AG20443 (cell line): ENCODE measurements at places on chromosomes 13 and 19.

- no peak for DNase-seq
Measured at GRCh38 chr19:50287331-50287730, 41.8 kb downstream of the KCNC3 start.

- DNase-seq: no peak
Measured at GRCh38 chr13:67932991-67933390, 702.9 kb upstream of the PCDH9 start.

DNA sequence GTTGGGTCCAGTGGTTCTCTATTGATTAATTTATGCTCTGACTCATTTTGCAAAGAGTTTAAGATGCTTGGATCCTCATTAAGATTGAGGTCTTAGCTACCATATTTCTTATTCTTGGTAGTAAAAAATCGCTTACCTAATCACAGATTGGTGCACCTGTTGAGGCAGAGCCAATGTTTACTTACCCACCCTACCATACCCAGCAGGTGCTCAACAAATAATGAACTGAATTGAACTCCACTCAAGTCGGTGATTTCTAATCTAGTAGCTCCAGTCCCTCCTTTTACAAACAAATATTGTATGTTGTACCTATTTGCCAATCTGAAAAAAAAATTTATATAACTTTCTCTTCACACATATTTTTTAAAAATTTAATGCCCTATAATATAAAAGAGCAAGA lies 361.0 kb downstream of the FGF14 start:
- no peak for DNase-seq

DNA sequence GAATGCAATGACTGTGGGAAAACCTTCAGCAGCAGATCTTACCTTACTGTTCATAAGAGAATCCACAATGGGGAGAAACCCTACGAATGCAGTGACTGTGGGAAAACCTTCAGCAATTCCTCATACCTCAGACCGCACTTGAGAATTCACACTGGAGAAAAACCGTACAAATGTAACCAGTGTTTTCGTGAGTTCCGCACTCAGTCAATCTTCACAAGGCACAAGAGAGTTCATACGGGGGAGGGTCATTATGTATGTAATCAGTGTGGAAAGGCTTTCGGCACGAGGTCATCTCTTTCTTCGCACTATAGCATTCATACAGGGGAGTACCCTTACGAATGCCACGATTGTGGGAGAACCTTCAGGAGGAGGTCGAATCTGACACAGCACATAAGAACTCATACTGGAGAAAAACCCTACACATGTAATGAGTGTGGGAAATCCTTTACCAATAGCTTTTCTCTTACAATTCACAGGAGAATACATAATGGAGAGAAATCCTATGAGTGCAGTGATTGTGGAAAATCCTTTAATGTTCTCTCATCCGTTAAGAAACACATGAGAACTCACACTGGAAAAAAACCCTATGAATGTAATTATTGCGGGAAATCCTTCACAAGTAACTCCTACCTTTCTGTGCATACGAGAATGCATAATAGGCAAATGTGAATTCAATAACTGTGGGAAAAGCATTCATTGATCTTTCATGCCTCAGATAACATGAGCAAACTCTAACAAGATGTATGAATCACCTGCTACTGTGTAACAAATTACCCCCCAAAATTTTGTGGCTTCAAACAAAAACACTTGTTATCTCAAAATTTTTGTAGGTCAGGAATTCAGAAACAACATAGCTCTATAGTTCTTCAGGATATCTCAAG lies 13.8 kb downstream of the ZNF557 start:
- no peak for DNase-seq

- no peak for DNase-seq
Measured at GRCh38 chr13:73187106-73187505, 128.3 kb downstream of the KLF5 start.

- DNase-seq: no peak
Measured at GRCh38 chr13:106417467-106418110, 117.9 kb downstream of the EFNB2 start.

DNA sequence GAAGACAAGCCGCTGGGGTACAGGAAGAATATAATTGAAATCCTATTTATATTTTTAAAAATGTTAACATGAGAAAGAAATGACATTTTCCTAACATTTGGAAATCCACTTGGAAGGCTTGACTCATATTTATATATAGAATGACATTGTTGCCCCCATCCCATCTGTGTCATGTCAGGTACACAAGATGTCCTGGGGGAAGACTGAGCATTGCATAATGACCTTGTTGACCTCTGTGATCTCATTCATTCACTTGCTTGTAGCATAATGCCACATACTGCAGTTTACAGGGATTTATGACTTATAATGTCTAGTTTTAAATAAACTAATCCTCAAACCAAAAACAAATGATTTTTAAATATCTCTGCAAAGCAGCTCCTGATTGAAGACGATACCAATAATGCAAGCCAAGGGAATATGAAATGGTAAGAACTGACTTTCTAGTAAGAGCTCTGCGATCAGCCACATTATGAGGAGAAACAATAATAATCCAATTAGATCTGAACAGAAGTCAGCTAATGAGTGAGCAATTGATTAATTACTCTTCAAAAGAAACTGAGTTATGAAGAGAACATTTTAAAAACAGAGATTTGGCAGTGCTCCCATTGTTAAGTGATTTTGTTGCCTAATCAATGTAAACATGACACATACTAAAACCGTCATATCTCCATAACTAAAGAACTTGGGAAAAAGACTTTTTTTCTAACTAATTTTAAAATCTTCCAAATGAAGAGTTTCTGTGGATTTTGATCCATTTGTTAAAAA lies 21.2 kb upstream of the VWA8 start:
- no peak for DNase-seq

DNA sequence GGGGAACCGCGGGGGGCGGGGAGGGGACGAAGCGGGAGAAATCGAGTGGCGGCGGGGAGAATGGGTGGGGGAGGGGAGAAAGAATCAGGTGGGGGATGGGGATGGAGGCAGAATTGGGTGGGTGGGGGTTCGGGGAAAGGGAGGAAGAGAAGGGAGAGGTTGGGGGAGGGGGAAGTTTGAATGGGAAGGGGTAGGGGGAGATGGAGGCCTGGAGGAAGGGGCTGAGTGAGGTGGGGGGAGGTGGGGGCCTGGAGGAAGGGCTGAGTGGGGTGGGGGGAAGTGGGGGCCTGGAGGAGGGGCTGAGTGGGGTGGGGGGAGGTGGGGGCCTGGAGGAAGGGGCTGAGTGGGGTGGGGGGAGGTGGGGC lies 403 bp upstream of the ADAMTS10 start:
- no peak for DNase-seq
